Stimulated activated CD4-positive, alpha-beta T cell treated with anti-CD3 and anti-CD28 coated beads, Interleukin-4, amount 100 ng/mL, for 24 hours (primary cell): ENCODE measurements at places on chromosomes 6 and 20.
A peak's percentile ranks its signal among the peaks of the same experiment; 100 is the strongest.

DNA sequence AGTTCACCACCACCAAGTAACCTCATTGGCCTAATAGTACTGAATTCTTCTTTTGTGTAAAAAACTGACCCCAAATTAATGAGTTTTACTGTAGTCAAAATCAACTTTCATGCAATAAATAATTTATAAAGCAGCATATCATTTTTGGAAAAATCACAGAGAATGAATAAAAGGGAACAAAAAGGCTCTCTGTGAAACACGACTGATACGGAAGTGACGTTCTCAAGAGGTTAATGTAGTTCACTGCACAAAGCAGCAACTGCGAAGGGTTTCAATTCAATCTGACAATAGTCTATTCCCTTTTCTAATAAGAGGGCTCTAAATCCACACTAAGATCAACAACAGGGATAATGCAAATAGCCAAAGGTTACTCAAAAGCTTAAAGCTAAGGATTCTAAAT lies 70.3 kb downstream of the PREP start:
- DNase-seq, result no peak

DNA sequence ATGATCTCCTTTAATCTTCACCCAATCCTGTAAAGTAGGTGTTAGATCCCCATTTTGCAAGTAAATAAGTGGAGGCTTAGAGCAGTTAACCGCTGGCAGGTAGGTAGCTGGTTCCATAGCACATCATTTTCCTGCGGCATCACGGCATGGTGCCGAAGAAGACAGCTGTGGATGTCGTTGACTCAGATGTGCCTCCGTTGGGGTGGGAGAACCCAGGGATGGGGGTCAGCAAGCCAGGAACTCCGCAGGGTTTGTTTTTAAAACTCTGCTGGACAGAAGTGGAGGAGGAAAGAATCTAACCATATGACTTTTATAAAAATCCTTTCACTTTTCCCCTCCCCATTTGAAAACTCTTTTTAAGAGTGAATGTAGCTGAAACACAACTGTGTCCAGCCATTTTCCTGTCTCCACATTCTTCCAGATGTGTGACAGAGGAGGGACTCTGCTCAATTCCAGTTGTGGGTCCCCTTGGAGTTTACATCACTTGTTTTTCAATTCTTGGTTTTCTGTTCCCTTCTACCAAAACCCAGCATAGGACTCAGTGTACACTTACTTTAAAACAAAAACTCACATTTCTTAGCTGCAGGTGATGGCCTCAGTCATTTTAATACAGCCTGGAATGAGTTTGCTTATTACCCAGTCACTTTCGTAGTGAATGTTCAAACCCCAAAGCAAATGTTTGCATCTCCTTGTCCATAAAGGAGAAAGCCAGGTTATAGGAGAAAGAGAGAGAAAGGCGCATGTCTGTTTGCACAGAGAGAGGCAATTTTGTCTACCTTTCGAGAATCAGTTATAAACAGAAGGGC lies 27.6 kb upstream of the PI16 start:
- no peak for DNase-seq

DNA sequence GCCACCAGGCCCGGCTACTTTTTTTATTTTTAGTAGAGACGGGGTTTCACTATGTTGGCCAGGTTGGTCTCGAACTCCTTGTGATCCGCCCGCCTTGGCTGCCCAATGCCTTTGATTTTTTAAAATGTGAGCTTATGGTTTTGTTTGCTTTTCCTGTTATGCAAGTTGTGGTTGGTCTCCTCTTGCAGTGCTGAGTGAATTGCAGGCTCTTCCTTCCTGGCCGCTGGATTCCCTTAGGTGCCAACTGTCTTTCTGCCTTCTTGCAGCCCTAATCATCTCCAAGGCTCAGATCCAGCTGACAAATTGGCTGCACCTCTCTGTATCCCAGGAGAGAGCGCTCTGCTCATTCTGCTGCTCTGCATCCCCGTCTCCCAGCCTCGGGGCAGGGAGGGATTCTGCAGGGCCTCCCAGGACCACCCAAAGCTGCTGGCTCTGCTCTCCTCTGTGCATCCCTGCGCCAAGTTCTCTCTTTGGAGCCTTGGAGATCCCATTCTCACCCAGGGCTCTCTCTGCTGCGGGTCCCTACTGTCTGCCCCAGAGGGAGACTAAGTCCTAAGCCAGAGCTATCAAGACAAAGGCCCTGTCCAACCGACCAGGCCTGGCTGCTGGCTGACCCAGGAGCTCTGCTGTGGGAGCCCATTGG lies 14.1 kb upstream of the EMILIN3 start:
- no peak for DNase-seq

GRCh38 chr20:1462834-1463233 lies 3.8 kb downstream of the NSFL1C start:
- no peak for DNase-seq

- no peak for DNase-seq
These were observed 152.9 kb downstream of the JARID2 start for GRCh38 chr6:15398633-15399275.

DNA sequence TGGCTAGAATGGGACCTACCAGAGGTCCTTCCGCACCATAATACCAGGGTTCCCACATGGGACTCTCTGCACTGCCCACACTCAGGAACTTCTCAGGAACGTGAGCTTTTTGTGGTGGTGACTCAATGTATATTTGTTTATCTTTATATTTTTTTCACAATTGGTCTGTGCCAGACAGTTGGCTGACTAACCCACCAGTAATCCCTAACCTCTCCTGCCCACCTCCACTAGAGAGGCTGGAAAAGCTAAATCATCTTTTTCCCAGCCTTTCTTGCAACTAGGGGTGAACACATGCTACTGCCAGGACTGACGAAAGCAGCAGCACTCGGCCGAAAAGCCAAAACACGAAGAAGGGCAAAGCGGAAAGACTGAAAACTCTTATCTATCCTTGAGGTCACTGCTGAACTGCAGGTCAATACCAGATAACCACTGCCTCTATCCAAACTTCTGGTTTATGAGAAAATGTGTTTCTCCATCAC lies 112.9 kb downstream of the TRERF1 start:
- peak; percentile 46 for DNase-seq

- DNase-seq, result no peak
These were observed 8.7 kb upstream of the SRXN1 start for GRCh38 chr20:661474-662270.

- no peak for DNase-seq
These were observed 44.6 kb downstream of the SRC start for GRCh38 chr20:37390503-37390890.

DNA sequence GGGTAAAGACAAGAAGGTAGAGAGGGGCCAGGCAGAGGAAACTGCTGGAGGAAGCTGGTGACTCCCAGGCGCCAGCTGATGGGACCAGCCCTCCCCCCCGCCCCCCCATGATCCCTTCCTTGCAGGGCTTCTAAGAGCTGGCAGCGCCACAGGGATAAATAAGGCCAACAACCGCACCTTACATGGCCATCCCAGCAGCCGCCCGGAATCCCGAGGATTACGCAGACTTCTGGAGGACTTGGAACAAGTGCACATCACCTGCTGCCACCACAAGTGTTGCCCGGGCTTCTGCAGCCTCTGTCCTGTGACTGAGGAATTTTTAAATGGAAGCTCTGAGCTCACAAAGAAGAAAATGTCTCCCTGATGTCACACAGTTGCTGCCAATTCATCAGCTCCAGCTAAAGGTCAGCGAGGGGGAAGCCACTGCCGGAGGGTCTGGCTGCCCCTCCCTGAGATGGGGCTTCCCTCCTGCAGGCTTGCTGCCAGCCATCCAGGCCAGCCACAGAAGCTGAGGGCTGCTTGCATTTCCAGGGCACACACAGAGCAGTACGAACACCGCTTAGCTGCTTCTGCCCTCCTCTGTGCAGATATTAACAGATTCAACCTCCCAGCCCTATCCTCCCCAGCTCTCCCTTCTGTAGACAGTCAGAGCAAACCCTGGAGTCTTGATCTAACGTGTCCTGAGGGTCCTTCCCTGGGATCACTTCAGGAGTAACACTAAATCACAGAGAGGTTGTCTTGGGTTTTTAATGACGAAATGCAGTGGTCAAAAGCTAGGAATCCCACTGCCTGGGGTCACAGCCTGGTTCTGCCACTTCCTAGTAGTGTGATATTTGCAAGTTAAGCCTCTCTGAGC lies 38.6 kb upstream of the PIM1 start:
- DNase-seq, result no peak

- no peak for DNase-seq
These were observed 32.5 kb downstream of the PLCG1 start for GRCh38 chr20:41169791-41170351.

DNA sequence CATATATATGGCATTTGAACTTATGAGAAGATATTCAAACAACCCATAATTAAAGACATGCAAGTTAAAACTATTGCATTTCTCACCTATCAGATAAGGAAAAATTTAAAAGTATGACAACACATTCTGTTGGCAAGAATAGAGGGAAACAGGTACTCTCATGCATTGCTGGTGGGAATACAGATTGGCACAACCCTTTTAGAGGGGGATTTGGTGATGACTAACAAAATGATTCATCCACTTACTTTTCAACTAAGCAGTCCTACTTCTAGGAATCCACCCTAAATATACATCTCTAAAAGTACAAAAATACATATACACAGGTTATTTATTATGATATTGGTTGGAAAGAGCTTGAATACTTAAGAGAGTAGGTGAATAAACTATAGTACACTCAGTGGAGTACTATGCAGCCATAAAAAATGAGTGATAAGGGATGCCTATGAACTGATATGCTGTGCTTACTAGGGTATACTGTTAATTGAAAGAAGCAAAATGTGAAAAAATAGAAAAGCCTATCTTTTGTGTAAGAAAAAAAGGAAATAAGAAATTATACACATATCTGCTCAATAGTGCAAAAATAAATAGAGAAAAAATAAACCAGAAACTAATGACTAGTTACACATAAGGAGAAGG lies 42.2 kb downstream of the ADAT2 start:
- DNase-seq, result no peak

GRCh38 chr6:45610832-45611231 lies 233.1 kb upstream of the SUPT3H start:
- DNase-seq, result no peak

DNA sequence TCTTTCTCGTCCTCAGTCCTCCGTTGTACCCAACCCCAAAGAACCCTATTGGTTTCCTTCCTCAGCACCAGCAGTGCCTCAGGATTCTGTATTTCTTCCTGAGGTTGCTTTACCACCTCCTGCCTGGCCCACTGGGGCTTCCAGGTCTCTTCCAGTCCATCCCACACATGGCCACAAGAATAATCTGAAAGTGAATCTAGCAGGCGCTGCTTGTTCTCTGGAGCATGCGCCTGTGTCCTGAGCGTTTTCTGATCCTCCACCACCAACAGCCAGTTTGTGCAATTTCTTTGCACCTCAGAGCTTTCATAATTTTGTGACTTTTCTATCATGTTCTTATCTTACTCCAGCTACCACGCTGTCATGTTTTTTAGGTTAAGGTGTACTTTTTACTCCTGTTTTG lies 11.6 kb upstream of the HSP90AB1 start:
- no peak for DNase-seq

GRCh38 chr6:35027807-35028206 lies 113.3 kb downstream of the TCP11 start:
- DNase-seq, result no peak

DNA sequence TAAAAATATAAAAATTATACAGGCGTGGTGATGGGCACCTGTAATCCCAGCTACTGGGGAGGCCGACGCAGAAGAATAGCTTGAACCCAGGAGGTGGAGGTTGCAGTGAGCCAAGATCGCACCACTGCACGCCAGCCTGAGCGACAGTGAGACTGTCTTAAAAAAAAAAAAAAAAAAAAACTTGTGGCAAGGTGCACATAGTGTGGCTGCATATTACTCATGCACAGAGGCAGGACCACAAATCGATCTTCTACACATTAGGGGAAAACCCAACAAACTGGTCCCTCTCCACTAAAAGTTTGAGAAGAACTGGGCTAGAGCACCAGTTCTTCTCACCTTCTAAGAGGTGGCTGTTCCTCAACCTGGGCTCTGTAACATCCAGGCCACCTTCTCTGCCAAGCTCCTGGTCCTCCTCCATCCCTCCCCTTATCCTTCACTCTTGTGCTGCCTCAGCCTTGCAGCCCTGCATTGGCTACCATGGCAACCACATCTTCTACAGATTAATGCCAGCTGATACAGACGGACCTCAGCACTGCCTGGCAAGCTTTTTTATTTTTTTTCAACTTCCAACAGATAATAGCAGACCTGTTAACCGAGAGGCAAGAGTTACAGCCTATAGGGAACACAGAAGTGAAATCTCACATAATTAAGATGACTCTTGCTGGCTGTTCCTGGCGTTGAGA lies 88.0 kb downstream of the ATP9A start:
- no peak for DNase-seq

GRCh38 chr6:93341900-93342613 lies 77.3 kb downstream of the EPHA7 start:
- no peak for DNase-seq

- DNase-seq, result no peak
These were observed 17.2 kb upstream of the FAM50B start for GRCh38 chr6:3831761-3832530.

DNA sequence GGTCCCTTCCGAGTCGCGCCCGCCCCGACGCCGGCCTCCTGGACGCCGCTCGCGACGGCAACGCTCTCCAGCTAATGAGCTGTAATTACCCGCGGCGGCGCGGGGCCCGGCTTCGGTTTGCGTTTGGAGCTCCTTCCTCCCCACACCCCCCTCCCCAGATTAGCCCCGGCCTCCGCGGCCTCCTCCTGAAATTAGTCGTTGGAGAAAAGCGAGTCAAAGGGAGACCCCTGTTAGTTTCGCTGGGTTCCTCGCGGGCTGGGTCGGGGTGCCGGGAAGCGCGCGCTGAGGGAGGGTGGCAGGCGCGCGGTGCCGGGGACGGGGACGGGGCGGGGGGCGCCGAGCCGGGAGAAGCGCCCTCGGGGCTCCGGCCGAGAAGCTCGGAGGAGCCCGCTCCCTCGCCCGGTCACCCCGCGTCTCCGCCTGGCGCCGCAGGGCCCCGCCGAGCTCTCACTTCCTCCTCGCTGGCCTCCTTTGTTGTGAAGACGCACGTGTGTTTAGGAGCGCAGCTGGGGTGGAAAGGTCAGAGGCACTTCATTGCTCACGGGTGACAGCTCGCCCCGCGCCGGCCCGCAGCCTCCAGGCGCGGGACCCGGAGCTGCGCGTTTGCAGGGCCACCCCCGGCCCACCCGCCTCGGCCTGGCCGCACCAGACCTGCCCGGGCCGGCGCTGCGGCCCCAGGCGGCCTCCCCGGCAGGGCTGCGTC lies 4.9 kb downstream of the FOXC1 start:
- DNase-seq, result no peak

DNA sequence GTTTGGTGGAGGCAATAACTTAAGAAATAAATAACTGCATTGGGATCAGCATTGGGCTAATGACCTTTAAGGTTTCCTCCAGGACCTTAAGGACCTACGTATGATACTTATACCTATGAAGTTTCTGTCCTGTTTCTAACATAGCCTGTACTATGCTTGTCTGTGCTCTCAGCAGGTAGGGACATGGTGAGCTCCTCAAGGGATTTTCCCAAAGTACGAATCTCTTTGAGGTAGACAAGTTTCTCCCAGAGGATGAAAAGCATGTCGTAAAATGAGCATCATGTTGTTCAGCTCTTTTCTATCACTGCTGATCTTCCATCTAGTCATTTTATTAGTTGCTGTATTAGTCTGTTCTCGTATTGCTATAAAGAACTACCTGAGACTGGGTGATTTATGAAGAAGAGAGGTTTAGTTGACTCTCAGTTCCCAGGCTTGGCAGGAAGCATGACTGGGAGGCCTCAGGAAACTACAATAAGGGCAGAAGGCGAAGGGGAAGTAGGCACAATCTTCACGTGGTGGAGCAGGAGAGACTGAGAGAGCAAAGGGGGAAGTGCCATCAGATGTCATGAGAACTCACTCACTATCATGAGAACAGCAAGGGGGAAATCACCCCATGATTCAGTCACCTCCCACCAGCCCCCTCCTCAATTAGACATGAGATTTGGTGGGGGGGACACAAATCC lies 77.8 kb upstream of the TGM3 start:
- DNase-seq, result peak; percentile 14
